Cardiac septum (tissue), 1 donor: ENCODE measurements at places on chromosomes 16 and 17. TPM values are rescaled to one million over a fixed set of nuclear protein-coding genes. Genes with fewer than 3 reads are reported as not detected.

DNA sequence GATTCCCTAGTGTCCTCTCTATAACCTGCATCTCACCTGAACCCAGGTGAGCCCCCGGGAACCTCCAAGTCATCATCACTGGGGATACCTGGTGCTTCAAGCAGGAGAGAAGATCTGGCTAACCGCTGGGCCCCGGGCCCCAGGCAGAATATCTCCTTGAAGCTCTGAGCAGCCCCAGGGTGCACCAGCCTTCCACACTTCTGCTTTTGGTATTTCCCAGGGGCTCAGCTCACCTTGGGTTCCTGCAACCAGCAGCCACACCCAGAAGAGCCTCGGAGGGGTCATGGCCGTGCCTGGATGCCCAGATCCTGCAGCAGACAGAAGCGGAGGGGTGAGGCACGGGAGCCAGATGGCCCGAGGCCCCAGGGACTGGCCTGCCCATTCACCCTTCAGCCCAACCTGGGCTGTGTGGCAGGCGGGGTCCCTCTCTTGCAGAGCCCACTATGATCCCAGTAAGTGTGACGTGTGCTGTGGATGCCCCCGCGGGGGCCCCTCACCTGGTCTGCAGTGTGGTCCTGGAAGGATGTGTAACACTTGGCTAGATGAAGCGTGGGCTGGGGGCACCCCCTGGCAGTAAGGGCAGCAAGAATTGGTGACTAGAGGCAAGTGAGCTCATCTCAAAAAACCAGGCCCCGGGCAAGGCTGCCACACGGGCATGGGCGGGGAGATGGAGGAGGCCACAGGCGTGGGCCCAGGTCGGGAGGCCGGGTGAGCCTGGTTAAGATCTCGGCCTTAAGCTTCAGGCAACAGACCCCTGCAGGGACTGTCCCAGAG, 2.6 kb downstream of the LGALS3BP start:
- DNase-seq: no peak

- no peak for DNase-seq
Observed at GRCh38 chr16:25030420-25031131, 15.4 kb upstream of the ARHGAP17 start.

DNA sequence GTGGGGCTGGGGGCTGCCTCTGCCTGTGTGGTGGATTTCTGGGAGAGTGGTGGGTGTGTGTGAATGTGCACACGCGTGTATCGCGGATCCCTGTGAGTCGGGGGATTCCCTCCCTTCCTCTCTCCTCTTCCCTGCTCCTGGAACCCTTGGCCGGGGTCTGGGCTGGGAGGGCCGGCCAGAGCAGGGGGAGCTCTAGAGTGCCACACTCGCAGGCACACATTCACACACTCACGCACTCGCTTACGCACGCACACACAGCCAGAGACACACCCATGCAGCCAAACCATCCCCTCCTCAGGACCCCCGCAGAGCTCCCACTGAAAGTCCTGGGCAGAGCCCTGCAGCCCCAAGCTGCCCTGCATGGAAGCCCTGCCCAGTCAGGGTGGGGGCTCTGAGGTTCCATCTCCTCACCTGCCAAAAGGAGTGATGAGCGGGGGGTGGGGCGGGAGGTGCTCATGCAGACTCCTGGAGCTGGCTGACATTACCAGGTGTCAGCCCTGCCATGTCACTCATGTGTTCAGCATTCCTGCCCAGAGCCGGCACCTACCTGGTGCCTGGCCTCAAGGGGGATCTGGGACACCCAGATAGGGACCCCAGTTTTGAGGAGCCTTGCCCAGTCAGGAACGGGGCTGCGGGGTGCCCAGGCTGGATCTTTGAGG, 1.9 kb downstream of the NECAB2 start:
- DNase-seq: no peak

CCL17 gene
- total RNA-seq: not detected

GRCh38 chr16:1194665-1195392, 30.2 kb downstream of the TPSG1 start:
- DNase-seq: no peak

DNA sequence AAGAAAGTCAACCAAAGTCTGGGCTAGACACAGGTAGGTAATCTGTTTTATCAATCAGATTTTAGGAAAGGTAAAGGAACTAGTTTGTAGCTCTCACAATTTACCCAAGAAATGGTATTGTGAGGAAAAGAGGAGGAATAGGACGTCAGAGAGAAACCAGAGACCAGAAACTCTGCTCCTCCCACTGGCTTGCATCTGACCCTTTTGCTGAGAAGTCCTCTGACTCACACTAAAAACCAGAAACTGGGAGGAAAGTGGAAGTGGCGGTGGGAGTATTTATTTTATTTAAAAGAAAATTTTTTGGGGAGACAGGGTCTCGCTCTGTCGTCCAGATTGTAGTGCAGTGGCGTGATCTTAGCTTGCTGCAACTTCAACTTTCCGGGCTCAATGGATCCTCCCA, 38.0 kb upstream of the MNT start:
- DNase-seq: no peak

- no peak for DNase-seq
Observed at GRCh38 chr17:36938566-36939051, 1.3 kb downstream of the LHX1 start.

- peak; percentile 24 for DNase-seq
Observed at GRCh38 chr16:58116081-58116480, 13.1 kb downstream of the CFAP20 start.

- DNase-seq: no peak
Observed at GRCh38 chr17:69516225-69516624, 101.7 kb downstream of the MAP2K6 start.

DNA sequence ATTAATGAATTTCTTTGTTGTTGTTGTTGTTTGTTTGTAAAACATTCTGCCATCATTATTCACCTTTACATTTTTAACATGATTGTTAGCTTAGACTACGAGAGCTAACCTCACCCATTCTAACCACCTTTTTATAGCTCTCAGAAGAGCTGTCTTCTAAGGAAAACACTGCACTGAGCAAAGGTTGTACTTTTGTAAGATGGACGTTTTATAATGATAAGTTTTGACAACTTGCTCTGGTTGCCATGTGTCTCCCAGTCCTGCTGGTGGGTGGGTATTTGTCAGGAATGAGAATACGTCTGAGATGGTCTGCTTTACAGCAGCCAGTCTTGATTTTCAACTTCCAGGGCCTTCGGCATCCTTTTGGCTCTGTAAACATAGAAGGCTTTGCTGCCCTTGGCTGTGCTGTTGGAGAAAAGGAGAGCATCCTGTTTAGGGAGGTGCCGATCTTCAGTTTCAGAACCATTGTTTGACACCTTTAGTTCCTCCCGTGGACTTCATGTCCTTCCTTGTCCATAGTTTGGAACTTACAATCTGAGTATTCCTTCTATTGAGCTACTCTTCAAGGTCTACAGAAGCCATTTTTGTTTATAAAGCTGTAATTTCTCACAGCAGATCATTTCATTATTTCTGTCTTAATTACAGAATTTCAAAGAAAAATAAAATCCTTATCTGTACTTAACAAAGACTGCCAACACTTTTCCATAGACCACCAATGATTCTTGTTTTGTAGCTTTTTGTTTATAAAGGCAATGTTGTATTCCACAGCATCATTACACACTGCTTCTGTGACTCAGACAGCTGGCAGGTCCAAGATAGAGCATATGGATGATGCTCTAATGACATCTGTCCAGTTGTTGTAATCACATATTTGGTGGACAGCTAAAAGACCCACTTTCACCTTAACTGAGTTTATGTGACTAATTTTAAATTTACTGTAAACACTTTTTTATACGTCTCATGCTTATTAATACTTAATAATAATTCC, 270.1 kb upstream of the TBX2 start:
- DNase-seq: no peak

- DNase-seq: no peak
Observed at GRCh38 chr16:12288537-12289174, 312.1 kb downstream of the SNX29 start.
